Fibroblast of villous mesenchyme (primary cell): ENCODE measurements at places on chromosomes 11 and 22. TPM values are rescaled to one million over a fixed set of nuclear protein-coding genes. Genes with fewer than 3 reads are reported as not detected.

GRCh38 chr11:121665206-121665838 lies 212.6 kb upstream of the SORL1-AS1 start:
- DNase-seq, result no peak

Gene BTG4
- not detected in 2 replicates for total RNA-seq

DNA sequence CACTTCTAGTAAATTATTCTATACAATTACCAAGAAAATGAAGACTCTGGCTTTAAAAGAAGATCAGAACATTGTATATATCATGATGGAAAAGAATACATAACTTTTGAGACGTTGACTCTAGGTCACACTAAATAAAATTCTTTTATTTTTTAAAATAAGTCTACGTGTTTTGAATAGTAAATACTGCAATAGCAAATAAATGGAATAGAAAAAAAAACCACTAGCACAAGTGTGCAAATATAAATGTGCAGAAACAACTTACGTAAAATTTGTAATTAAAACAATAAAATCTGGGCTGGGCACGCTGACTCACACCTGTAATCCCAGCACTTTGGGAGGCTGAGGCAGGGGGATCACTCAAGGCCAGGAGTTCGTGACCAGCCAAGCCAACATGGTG lies 17.9 kb downstream of the SIK3 start:
- DNase-seq, result no peak

DNA sequence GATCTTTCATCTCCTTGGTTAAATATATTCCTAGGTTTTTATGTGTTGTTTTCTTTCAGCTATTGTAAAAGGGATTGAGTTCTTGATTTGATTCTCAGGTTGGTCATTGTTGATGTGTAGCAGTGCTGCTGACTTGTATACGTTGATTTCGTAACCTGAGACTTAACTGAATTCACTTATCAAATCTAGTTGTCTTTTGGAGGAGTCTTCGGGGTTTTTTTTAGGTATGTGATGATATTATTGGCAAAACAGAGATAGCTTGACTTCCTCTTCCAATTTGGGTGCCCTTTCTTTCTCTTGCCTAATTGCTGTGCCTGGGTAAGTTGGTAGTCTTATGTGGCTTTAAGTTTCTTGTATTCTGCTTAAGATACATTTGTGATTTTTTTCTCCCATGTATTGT lies 52.8 kb downstream of the CBL start:
- no peak for DNase-seq

Gene PHOX2A
- not detected in 2 replicates for total RNA-seq

DNA sequence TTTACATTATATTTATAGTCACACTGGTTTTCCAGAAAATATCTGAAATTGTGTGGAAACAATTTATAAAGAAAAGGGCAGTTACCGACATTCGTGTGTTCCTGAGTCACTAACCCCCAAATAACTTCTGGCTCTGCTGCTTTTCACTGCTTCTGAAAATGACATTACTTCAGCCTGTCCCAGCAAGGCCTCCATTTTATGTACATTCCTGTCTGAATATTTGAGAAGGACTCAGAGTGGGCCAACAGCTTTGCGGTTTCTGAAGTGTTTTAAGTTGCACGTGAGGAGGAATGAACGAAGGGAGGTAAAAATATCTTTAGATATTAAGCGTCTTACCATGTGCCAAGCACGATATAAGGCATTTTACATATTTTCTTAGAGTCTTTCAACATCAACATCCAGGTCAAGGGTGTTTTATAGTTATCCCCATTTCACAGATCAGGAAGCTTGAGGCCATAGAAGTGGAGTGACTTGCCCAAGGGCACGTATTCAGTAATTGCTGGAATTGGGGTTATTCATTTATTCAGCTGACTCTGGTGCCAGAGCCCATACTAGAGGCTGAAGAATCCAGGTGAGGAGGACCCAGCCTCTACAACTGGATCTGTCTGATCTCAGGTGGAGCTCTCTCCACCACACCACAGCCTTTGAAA lies 30.8 kb upstream of the WNT11 start:
- no peak for DNase-seq

- peak; percentile 43 for DNase-seq
Measured at GRCh38 chr11:10694486-10695239, 1.1 kb upstream of the IRAG1 start.

GRCh38 chr11:67516806-67517205 lies 6.4 kb downstream of the CABP2 start:
- no peak for DNase-seq

DNA sequence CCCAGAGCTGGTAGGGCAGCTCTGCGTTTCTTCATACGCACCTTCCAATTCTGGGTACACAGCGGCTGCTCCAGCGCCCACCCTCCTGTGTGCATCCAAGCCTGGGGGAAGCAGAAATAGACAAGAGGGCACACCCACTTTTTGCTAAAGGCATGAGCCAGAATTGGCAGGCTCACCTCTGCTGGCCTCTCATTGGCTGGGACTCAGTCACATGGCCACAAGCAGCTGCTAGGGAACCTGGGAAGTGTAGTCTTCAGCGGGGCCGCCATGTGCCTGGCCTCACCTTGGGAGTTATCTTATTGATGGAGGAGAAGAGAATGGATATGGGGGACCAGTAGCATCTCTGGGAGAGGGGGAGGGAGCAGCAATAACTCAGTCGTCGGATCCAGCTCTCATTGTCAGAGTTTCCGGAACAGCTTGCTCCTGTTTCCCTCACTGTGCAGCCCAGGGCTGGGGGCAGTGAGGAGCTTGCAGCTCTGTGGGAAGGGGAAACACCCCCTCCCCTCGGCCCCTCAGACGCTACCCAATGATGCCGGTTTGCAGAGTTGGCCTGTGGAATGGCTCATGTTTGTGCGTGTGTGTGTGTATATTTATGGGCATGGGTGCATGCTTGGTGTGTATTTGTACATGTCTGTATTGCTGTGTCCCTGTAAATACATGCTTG lies 11.8 kb upstream of the MIEF1 start:
- DNase-seq, result peak; percentile 69

DNA sequence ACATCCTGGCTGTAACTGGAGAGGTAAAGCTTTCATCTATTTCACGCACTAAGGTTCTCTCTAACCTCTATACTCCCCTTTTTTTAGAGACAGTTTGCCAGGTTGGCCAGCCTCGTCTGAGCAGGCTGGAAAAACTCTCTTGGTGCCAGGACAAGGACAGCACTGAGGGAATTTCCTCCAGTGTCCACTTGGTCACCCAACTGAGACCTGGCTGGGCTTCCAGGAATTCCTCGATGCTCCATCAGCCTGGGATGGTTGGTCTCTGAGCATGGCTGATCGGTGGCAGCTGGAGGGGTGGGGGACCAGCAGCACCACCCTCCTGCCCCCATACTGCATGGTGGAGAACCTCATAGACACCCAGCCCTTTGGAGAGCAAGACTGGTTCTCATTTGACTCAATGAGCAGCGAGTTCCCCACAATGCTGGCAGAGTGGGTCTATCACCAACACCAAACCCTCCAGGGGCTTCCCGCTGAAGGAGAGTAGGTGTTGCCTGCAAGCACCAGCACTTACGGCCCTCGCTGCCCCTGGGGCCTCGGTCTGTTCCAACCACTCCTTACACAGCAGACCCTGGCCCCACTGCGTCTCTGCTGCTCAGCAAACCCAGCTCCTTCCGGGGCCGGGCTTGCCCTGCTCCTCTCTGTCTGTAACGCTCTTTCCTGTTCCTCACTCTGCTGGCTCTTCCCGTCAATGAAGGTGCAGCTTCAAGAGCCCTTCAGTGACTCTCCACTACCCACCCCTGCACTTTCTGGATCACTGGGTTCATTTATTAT lies 122.2 kb downstream of the ST3GAL4 start:
- no peak for DNase-seq

GRCh38 chr11:118184784-118185579 lies 8.5 kb upstream of the SCN2B start:
- no peak for DNase-seq

GRCh38 chr11:123477205-123477907 lies 47.3 kb downstream of the GRAMD1B start:
- DNase-seq, result no peak

Gene UCP3
- total RNA-seq, result 1.3 and 1.7 TPM in 2 replicates

GRCh38 chr11:102478673-102479299 lies 26.2 kb upstream of the TMEM123 start:
- DNase-seq, result no peak

- peak; percentile 82 for DNase-seq
Measured at GRCh38 chr11:121591405-121592033, 138.8 kb upstream of the SORL1-AS1 start.

Gene RASD2
- under 0.01 TPM in 1 of 2 replicates, not detected in the other for total RNA-seq

Gene BBOX1
- total RNA-seq, result not detected in 2 replicates

DNA sequence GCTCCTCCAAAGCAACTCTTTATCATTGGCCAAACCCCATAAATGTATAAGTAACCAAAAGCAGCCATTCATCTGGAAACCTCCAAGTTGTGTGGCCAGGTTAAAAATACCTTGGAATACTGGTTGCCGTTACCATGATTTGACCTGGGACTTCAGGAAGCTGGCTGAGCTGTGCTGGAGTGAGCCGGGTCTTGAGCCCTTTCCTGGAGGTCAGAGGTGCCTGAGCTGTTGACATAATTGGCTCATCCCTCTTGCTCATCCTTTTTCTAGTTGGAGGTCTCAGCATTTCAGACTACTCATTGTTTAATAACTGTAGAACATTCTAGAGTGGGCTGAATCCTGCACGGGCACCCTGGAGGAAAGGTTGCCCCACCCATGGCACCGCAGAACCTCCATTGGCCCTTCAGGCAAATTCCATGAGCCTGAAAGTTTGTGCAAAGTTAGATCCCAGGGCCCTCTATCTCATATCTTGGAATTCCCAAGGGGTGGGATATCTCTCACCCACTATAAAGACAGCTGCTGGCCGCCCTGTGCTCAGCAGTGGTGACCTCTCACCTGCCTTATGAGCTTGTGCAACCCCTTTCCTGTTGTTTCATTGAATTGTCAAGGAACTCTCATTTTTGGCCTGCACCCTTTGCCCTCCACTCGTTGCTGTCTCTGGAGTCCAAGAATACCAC lies 77.0 kb downstream of the C22orf31 start:
- peak; percentile 17 for DNase-seq

DNA sequence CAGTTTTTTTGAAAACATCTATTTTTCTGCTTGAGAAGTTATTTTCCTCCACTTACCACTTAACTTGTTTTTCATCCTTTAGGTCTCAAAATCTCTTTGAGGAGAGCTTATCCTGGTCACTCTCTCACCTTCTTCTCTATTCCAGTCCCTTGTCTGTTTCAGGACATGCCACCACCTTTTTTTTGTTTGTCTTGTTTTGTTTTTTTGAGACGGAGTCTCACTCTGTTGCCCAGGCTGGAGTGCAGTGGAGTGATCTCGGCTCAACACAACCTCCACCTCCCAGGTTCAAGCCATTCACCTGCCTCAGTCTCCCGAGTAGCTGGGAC lies 4.6 kb upstream of the BCL2L13 start:
- DNase-seq, result no peak

GRCh38 chr11:11864803-11865202 lies 23.0 kb downstream of the USP47 start:
- DNase-seq, result no peak

Gene C11orf91
- total RNA-seq, result not detected in 2 replicates

Gene TPBGL
- not detected in 2 replicates for total RNA-seq

GRCh38 chr11:73028611-73029010 lies 113.5 kb downstream of the FCHSD2 start:
- no peak for DNase-seq

DNA sequence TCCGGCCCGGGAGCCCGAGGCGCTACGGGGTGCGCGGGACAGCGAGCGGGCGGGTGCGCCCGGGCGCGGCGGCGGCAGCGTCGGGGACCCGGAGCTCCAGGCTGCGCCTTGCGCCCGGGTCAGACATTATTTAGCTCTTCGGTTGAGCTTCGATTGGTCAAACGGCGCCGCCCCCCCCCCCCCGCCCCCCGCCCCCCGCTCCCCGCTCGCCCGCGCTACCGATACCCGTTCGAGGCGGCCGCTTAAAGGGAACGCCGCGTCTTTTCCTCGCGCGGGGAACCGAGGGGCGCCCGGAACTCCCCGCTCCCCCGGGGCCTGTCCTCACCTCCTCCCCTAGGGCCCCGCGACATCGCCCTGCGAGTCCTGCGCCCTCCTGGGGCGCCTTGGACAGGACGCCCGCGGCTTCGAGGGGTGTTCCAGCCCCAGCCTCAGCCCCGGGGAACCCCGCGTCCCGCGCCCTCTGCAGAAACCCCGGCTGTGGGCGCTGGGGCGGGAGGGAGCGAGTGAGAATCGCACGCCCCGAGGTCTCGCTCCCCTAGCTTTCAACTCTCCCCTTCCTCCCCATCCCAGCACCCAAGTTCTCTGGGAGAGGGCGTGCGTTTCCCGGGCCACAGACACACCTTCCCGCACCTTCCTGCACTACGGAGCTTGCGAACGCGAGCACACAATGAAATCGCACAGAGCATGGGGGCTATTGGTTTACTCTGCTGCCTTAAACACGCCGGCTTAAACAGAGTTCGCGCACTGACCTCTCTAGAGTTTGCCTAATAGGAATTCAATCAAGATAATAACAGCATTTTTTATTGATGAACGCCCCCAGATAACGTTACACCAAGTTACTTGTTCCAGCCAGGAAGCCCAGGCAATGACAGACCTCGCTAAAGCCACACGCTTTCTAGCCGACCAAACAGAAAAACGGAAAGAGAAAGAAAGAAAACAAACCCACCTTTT lies at the start of gene BDNF:
TSS of gene BDNF (minus strand) at position 105 of the 951 bp plus-strand sequence. CDS start 41,891 bp downstream, outside the sequence.
- DNase-seq, result peak; percentile 55

- DNase-seq, result no peak
Measured at GRCh38 chr11:70804139-70804837, 406.0 kb downstream of the CTTN start.

- DNase-seq, result no peak
Measured at GRCh38 chr11:34826384-34826726, 89.8 kb downstream of the APIP start.

DNA sequence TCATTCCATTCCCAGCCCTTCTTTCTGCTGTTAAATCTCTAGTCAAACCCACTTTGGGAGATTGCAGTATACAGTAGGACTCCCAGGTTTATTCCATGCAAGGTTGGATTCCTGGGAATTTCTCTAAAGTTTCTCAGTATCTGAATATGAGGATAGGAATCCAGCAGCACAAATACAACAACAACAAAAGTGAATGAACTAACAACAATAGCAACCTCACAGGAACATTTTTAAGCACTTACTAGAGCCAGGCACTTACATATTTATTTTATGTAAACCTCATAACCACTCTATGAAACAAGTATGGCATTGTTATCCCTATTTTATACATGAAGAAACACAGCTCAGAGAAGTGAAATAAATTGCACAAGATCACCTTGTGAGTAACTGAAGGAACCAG lies 1.9 kb downstream of the MMP7 start:
- peak; percentile 20 for DNase-seq

DNA sequence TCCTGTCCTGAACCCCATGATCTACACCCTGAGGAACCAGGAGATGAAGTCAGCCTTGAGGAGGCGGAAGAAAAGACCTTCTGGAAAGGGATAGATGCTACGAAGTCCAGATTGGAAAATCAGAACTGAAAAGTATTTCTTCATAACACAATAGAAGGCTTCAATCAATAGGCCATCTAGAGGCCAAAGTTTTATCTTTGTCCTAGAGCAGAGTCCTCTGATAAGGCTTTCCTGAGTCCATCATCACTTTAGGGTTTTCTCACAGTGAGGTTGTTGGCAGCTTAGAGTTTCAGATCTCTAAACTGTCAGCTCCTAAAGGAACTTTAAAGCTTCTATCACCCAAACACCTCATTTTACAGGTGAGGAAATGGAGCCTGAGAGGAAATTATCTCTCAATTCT lies 21.3 kb downstream of the OR4D9 start:
- DNase-seq, result no peak

Gene HBG2
- not detected in 2 replicates for total RNA-seq

GRCh38 chr11:43649921-43650320 lies 30.6 kb upstream of the HSD17B12 start:
- DNase-seq, result no peak
